ENCODE measurements at places on chromosomes 5 and 9. TPM values are rescaled to one million over a fixed set of nuclear protein-coding genes. Genes with fewer than 3 reads are reported as not detected.

- no peak for DNase-seq
Measured at GRCh38 chr5:56807679-56808078, 7.7 kb upstream of the MAP3K1 start.

DNA sequence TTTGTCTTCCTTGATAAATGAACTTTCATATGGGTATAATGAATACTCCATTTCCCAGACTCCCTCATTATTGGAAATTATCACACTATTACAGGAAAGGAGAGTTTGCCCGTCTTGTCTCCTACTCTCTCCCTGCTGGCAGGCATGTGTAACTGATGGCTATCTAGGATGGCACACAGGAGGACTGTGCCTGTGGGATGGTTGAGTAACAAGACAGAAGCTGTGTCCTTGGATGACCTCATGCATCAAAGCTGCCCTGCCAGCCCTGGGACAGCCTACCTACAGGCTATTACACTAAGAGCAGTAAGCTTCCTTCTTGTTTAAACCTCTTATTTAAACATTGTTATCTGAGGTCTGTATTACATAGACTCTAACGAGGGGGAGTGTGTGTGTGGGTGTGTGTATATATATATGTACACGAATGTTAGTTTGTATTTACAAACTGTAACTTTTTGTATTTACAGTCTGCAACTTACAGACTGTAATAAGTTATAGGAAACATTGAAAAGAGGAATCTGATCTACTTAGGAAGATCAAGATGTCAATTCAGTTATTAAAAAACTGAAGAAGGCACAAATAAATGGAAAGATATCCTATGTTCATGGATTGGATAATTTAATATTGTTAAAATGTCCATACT lies 247.6 kb upstream of the ACO1 start:
- DNase-seq: no peak

- no peak for DNase-seq
Measured at GRCh38 chr5:82046276-82046647, 74.4 kb downstream of the ATG10 start.

DNA sequence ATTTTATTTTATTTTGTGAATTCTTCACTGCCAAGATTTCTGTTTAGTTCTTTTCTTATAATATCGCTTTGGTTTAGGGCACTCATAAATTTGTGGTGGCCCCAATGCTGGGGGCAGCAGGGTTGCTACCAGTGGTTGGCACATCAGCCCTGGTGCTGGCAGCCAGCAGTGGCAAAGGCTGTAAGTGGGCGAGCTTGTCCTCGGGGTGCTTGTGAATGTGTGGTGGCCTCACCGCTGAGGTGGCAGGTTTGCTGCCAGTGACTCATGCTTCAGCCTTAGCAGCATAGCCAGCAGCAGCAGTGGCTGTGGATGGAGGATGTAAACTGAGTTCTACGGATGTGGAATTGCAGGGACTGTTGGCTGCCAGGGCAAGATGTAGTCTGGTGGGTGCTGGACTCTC lies 262.9 kb upstream of the DMAC1 start:
- no peak for DNase-seq

GRCh38 chr9:97627624-97628023 lies 5.5 kb downstream of the TSTD2 start:
- no peak for DNase-seq

DNA sequence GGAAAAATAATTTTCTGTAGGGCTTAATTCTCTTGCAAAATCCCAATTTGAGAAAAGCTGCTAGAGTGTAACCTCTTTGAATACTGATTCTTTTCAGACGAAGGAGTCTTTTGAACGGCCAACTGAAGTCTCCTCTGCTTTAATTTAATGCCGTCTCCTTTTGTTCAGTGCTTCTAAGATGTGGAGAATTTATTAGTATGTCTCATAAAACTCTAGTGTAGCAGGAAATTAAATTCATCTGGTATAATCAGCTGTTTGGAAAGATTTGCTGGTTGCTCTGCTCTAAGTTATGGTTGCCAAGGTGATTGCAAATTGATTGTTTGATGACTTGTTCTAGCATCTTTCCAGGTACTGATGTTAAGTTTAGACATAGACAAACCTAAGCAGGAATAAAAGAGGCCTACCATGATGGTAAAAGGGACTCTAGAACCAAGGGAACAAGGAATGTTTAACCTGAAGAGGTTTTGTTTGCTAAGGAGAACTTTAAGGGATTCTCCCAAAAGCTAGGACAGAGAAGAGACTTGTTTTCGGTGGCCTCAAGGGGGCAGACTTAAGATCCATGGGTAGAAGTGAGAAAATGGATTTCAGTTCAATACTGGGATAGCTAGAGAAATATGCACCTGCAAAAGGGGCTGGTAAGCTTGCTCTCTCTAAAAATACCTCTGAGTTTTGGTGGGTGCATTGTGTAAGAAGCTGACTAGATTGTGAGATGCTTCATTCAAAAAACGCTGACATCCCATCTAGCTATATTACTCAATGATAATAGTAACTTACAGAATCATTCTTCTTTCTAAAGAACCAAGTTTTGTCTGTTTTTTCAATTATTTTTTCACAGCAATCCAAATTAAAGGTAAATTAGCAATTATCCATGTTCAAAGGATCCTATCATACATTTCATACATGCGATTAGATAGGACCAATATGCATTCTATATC lies 5.7 kb upstream of the ADRB2 start:
- DNase-seq: no peak

DNA sequence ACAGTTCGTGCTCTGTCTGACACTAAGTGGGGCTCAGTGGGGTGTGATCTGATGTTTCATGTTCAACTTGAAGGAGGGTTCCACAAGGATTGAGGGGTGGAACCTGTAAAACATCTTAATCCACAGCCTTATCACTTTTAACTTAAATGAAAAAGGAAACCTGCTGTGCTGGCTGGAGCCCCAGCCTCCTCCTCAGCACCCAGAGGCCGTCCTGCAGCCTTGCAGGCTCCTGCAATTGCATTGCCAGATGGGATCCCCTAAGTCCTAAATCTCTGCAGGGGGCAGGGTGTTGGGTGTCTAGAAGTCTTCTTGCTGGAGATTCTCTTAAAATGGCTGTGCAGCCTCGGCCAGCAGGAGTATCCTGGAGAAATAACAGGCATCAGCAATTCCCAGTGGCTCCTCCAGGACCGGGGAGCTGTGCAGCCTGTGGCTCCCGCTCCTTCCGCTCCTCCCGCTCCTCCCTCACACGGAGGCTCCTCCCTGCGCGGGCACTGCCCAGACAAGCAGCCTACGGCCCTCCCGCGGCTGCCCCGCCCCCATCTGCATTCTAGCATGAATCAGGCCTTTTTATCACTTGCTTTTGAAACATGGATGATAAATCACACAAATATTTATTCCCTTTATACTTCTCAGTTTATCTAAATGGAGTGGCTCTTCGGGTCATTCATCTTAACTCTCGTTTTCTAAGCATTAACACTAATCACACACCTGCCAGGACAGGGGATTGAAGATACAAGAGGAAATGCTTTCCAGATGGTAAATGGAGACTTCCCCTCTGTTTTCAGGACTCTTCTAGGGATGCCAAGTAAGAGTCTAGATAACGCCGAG lies 131.0 kb downstream of the ADAMTS16 start:
- DNase-seq: peak; percentile 9

- DNase-seq: no peak
Measured at GRCh38 chr9:7433508-7434292, 365.9 kb downstream of the DMAC1 start.

DNA sequence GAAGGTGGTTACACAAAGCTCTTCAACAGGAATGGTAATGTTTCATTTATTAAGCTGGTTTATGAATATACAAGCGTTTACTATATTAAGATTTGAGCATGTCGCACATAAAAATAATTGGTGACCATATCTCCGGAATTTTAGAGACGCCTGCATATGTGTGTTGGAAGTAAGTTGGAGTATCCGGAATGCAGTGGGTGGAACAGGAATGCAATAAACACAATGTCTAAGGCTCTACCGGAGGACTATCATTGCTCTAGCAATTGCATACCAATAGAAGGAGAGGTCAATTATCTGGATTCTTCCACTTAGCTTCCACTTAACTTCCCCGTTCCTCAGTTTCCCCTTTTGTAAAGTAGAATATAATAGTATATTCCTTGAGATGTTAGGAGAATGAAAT lies 1.1 kb upstream of the CEP78 start:
- no peak for DNase-seq

DNA sequence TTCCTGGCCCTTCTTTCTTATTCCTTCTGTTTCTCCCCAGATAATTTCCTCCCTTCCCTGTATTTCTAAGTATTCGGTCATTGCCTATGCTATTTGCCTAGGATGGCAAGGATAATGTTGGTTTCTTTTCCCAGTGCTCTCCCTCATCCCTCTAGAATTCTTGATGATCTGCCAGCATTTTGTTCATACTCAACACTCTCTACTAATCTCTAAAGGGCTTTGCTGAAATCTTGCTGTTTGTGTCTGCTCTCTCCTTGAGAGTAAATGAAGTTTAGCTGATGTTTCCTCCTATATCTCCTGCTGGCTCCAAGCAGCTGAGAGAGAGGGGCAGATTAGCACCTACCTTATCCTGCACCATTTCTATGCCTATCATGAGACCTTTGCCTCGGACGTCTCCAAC lies 38.1 kb downstream of the AGXT2 start:
- DNase-seq: no peak

DNA sequence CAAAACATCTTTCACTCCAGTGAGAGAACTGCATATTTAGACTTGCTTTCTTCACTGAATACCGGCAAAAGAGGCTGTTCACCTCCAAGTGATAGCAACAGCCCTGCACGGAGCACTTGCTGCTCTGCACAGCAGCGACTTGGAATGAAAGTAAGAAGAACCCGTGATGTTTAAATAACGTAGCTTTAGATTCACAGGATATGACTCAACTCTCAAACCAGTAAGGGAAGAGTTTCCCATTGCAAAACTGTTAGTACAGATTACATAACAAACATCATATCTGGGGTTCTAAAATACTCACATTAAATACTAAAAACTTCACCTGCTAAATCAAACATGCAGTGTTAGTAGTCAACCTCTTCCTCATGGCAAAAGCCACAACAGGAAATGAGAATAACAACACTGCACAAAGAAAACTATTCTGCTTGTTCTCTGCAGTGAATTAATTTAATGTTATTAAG lies 203.4 kb downstream of the MCTP1 start:
- DNase-seq: no peak

DNA sequence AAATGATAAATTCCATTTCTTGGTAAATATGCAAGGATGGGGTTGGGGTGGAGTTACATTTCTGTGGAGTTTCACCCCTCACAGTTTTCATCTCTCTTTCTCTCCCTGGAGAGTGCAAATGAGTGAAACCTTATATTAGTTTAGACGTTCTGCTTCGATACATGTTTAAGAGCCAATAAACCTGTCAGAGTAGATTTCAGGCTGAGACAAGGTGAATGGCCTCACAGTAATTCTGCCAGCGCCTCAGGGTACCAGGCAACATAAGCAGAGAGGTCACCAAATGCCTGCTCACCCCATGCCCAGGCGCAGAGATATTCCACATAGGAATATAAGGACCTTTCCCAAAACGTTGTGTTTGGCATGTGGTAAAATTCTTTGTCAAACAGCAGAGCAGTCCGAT lies 154.9 kb upstream of the VLDLR start:
- DNase-seq: no peak

GRCh38 chr9:8074713-8075286 lies 275.2 kb upstream of the DMAC1 start:
- no peak for DNase-seq

GRCh38 chr5:122933956-122934355 lies 88.5 kb downstream of the SNX24 start:
- DNase-seq: no peak

DNA sequence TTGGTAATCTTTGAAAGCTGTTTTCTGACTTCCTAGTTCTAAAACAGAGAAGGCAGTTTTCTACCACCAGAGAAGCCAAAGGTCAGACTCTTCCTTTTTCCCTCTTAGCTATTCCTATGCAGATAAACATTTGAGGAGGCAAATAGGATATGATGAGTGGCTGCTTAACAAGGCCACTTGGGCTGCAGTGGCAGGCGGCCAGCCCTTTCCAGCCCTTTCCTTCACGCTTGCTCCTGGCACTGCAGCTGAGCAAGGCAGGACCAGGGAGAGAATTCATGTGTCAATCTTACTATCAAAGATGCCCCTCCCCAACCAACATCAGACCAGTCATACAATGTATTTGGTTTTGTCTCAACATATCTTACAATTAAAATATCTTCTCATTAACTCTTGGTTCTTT lies 36.8 kb upstream of the RNF38 start:
- DNase-seq: no peak

GRCh38 chr5:44360919-44361318 lies 28.3 kb downstream of the FGF10 start:
- no peak for DNase-seq

DNA sequence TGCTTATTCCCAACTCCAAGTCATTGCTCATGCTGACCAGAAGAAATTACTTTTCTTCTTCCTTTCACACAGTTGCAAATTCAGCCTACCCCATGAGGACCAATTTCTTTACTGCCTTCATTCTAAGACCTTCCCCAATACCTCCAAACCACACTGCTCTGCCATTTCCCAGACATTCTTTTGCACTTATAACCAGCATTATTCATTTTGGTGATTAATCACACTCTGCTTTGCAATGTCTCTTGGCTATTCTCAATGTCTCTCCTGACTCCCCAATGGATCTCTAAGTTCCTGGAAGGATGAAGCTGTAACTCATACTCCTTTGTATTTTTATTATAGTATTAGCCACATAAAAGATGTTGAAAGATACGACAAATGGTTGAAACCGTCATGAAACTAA lies 105.7 kb upstream of the RANBP3L start:
- DNase-seq: no peak

DNA sequence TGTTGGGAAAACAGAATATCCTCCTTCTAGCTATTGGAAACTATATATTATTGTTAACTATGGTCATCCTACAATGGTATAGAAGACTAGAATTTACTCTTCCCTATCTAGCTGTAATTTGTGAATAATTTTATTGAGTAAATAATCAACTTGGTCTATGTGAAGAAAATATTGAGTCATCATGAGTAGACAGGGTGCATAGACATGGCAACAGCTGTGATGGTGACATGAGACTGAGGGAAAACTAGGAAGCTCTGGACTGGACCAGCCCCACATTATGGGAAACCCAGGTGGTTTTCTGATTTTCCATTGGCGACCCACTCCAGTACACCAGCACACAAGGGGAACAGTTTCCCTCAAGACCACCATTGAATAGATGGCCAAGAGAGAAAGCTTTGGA lies 95.0 kb downstream of the APBA1 start:
- no peak for DNase-seq

The IFNA8 gene
- total RNA-seq: not detected

The PCDHGA7 gene
- total RNA-seq: 12.2 TPM

The ADAMTS12 gene
- 7.3 TPM for total RNA-seq

The CATSPER3 gene
- not detected for total RNA-seq

The ACOT12 gene
- 2.3 TPM for total RNA-seq

The DNAJC18 gene
- 6.9 TPM for total RNA-seq

The CXCL14 gene
- total RNA-seq: 27.5 TPM

The PCDHB15 gene
- total RNA-seq: 6.1 TPM
